ENCODE measurements at places on chromosomes 13 and 19.
A peak's percentile ranks its signal among the peaks of the same experiment; 100 is the strongest.

DNA sequence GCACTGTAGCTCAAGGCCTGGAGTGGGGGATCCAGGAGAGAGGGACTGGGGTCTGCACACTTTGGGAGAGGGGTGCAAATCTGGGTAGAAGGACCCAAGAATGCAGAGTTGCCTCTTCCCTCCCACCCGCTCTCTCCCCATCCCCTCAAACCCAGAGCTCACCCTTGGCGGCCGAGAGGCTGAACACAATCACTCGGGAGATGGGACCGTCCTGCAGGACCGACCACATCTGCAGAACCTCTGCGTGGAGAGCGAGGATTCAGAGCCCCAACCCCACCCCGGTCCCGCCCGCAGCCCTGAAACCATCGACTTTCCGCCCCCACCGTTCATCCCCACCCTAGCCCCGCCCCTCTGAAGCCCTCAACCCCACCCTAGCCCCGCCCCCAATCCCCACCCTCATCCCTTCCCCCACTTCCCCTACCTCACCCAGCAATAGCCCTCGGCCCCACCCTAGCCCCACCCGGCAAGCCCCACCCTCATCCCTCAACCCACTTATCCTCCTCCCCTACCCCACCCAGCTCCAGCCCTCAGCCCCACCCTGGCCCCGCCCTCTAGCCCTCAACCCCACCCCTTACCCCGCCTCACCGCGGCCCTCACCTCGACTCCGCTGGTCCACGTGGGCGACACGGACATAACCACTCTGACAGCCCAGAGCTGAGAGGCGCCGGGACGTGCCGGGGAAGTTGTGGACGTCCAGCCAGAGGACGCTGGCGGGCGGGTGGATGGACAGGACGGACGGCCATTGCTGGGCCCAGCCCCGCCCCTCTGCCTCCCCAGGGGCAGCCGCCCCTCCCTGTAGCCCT, 4.1 kb downstream of the KPTN start:
- no peak for DNase-seq

DNA sequence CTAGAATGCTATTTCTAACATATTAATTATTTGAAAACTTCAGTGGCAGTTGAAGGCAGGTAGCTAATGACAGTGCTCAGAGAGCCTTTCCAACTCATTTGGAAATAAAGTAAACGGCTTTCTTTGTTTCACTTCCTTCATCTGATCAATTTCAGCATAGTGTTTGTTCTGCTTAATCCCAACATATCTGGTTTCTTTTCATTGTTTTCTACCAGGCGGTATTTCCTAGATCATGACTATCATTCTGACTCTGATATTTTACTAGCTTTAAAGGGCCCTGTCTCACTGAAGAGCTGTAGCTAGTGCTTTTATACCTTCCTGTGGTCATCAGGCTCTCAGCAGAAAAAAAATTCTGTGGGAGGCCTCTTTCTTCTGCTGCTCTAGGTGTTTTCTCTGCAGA, 178.6 kb downstream of the RBM26 start:
- DNase-seq = no peak

DNA sequence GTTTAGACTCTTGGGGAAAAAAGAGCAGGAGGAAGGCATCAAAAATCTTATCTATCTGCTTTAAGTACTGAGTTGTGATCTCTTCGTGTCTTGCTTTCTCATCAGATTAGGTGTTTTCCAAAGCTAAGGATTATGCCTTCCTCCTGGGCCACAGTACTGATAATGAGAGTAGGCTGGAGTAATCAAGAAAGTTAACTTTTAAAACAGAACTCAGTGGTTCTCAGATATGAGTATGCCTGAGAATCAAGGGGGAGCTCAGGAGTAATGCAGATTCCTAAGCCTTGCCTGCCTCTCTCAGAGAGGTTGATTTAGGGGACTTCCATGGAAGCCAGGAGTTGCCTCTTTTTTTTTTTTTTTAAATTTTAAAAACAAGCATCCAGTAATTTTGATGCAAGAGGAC, 23.5 kb downstream of the CDADC1 start:
- no peak for DNase-seq

GRCh38 chr13:51970349-51970748, 40.9 kb downstream of the ATP7B start:
- no peak for DNase-seq

DNA sequence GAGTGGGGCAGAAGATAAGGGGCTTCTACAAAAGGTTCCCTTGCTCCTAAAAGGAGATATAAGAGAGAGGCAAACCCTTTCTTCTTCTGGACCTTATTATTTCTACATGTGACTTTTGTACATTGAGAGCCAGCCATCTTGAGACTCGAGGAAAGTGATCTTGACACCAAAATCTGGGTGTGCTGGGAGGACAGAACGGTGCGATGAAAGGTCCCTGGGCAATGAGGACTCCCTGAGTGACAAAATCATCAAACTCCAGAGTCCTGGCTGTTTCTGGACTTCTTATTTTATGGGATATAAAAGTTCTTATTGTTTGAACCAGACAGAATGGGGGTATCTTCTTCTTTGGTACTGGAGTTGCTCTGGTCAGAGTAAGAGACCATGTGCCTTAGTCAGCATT, 411.0 kb downstream of the ZNF536 start:
- DNase-seq = no peak

GRCh38 chr13:99652141-99652540, 150.9 kb downstream of the TM9SF2 start:
- no peak for DNase-seq

DNA sequence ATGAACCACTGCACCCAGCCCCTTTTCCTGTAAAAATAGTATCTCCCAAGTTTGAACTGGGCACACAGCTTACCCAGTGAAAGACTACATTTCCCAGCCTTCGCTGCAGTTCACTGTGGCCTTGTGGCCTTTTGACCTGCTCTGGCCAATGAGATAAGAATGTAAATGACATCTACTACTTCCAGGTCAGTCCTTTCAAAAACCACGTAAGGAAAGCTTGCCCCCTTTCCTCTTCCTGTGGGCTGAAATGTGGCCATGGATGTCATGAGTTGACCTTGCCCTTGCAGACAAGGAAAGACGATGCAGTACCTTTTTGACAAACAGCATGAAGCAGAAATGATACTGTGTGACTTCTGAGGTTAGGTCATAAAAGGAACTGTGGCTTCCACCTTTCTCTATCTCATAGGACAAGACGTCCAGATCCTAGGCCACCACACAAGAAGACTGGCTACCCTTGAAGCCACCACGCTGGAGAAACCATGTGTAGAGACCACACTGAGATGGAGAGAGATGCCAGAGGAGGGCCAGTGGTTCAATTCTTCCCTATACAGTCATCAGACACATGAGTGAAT, 19.9 kb downstream of the ACER1 start:
- no peak for DNase-seq

- DNase-seq = no peak
These were observed 14.3 kb downstream of the MAP2K2 start for GRCh38 chr19:4109626-4109945.

GRCh38 chr19:57615346-57615745, 1.3 kb downstream of the ZNF134 start:
- no peak for DNase-seq

DNA sequence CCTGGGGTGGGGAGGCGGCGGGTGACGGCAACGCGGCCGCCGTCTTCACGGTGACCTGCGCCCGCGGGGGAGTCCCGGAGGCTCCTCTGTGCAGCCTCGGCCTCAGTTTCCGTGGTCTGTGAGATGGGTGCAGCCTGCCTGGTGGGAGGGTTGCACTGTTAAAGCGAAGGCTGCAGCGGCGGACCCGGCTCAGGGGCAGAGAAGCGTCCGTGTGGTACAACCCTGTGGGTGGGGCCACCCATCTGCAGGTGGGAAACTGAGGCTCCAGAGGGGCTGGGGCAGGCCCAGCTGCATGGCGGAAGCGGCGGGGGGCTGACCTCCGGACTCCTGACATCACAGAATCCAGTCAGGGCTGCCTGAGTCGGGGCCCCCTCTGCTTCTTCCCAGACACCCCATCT, 481 bp downstream of the FGF22 start:
- no peak for DNase-seq

- peak; percentile 82 for DNase-seq
These were observed 79.3 kb downstream of the KDM4B start for GRCh38 chr19:5048091-5048726.

- DNase-seq = no peak
These were observed 42.0 kb downstream of the MRPL57 start for GRCh38 chr13:21218351-21219035.

DNA sequence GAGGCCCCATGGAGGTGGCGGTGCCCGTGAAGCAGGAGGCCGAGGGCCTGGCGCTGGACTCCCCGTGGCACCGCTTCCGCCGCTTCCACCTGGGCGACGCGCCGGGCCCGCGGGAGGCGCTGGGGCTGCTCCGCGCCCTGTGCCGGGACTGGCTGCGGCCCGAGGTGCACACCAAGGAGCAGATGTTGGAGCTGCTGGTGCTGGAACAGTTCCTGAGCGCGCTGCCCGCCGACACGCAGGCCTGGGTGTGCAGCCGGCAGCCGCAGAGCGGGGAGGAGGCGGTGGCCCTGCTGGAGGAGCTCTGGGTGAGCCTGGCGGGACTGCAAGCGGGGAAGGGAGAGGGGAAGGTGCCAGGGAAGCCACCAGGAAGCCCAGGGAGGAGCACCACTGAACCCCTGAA, 5.8 kb downstream of the ZNF444 start:
- no peak for DNase-seq

DNA sequence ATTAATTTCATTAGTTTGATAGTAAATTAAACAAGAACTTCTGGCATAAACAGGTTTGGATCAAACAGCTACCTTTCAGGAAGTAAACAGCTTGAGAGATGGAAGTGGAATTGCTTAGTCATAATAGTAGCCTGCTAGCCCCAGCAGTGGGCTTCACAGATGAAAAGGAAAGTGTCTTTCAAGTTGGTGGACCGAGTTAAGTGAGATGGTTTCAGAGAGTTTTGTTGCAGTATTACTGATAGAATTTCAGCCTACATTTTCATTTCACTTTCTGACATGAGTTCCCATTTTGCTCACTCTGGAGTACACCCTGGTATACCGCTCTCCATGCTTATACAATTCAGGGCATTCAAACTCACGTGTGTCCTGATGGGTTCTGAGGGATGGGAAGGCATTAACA, 2.0 kb upstream of the PTOV1 start:
- DNase-seq = no peak

DNA sequence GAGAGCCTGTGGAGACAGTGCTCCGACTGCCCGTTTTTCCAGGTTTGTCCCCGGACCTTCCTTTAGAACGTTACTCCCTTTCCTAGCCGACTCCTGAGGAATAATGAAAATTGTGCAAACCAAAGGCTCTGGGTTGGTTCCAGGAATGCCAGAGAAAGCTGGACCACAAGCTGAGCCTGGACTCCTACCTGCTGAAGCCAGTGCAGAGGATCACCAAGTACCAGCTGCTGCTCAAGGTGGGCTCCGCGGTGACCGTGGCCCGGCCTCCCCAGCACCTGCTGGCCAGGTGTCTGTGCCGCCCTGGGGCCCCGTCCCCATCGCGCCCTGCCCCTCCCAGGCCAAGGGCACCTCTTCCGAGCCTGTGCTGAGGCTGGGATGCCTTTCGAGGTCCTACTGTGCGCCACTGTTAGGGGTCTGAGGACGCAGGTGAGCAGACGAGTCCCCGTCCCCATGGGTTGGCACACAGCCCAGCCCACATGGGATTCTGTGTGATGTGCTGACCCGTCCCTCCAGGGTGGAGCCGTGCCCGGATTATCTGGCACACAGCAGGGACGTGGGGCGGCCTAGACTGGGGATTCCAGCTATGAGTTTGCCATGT, 20.5 kb upstream of the F7 start:
- no peak for DNase-seq

DNA sequence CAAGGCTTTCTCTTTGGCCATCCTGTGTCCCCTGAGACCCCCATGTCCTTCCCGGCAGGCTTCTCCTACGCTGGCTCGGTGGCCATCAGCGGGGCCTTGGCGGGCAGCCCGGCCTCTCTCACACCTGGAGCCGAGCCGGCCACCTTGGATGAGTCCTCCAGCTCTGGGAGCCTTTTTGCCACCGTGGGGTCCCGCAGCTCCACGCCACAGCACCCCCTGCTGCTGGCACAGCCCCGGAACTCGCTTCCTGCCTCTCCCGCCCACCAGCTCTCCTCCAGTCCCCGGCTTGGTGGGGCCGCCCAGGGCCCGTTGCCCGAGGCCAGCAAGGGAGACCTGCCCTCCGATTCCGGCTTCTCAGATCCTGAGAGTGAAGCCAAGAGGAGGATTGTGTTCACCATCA, 14.2 kb downstream of the PLEKHJ1 start:
- no peak for DNase-seq

DNA sequence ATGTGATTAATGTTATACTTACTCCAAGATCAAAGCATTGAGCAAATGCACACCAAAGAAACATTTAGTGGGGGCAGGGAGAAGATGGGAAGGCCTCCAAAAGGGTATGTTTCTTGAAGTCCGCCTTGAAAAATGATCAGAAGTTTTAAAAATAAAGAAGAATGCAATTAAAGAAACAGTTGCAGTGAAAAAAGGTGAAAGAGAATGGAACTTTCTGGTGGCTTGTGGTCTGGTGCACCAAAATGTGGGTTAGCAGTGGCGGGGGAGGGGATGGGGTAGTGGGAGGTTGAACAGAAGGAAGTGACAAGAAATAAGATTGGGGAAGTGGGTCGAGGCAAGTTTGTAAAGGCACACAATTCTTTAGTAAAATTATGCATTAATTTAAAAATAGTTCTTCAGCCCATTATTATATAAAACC, 2.5 kb downstream of the LCP1 start:
- DNase-seq = no peak

GRCh38 chr13:94933230-94933751, 220.9 kb upstream of the SOX21 start:
- no peak for DNase-seq

DNA sequence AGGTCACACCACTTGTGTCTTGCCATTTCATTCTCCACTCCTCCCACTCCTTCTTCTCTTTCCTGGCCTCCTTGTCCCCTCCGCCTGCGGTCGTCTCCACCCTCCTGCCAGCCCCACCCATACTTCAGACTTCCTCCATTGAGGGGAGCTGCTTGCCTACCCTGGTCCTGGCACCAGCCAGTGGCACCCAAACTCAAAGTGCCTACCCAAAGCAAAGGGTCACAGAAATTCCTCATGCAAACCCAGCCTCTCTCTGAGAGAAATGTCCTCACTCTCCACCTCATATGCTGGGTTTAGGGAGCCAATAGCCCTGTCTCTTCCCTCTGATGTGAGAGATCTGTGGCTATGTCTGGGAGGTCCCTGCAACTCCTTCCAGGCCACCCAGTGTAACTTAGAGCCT, 109.6 kb downstream of the TEX26 start:
- DNase-seq = no peak

Data from fibroblast of pulmonary artery (primary cell).